HCT116 (cell line): ENCODE measurements at places on chromosomes 2 and 18.
A peak's percentile ranks its signal among the peaks of the same experiment; 100 is the strongest.

- H3K27ac ChIP-seq = no peak overlapping the region
- H3K4me3 ChIP-seq = no peak overlapping the region
- H3K27me3 ChIP-seq = no peaks in the 10 kb centered on the region
- DNase-seq = no peak
- H3K36me3 ChIP-seq = no peaks in the 10 kb centered on the region
Measured at GRCh38 chr18:42187611-42188380, 232.8 kb downstream of the PIK3C3 start.

- no peaks in the 10 kb centered on the region for H3K36me3 ChIP-seq
- no peak for DNase-seq
- H3K4me3 ChIP-seq = no peak overlapping the region
- no peaks in the 10 kb centered on the region for H3K4me1 ChIP-seq
- H3K27ac ChIP-seq = no peak overlapping the region
Measured at GRCh38 chr18:24926649-24927048, 425.3 kb downstream of the ZNF521 start.

- no peak overlapping the region for H3K4me3 ChIP-seq
- H3K4me1 ChIP-seq = peaks cover 18% of the 10 kb centered on the region
- H3K27me3 ChIP-seq = peaks cover 23% of the 10 kb centered on the region; the same call in 1 of the 2 replicates
- H3K27ac ChIP-seq = no peak overlapping the region; the same call in 1 of the 2 replicates
- peak; percentile 22 for DNase-seq
- H3K36me3 ChIP-seq = no peaks in the 10 kb centered on the region
Measured at GRCh38 chr18:48902023-48902855, 48.5 kb downstream of the SMAD7 start.

DNA sequence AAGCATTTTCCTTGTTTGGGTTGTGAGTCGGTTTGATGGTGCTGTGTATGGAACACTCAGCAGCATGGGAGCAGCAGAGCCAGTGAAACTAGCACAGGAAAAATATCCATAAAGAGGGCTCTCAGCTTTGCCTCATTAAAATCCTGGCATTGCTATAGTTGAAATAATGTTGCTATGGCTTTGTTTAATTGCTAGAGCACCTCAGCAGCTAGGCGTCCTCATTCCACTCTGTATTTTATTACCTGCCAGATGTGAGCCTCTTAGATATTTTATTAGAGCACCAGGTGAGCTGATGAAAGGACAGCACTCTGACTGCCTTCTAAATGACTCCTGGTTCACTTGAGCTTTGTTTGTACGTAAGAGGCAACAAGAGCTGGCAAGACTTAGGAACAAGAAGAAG lies 232.4 kb downstream of the MTX2 start:
- H3K4me3 ChIP-seq = no peak overlapping the region
- no peaks in the 10 kb centered on the region for H3K4me1 ChIP-seq
- no peak overlapping the region for H3K27ac ChIP-seq
- no peaks in the 10 kb centered on the region for H3K36me3 ChIP-seq

- no peaks in the 10 kb centered on the region for H3K36me3 ChIP-seq
- no peaks in the 10 kb centered on the region for H3K4me1 ChIP-seq
- no peak overlapping the region for H3K27ac ChIP-seq
- no peaks in the 10 kb centered on the region for H3K27me3 ChIP-seq
- DNase-seq = no peak
Measured at GRCh38 chr2:150653351-150653750, 165.9 kb upstream of the RND3 start.

DNA sequence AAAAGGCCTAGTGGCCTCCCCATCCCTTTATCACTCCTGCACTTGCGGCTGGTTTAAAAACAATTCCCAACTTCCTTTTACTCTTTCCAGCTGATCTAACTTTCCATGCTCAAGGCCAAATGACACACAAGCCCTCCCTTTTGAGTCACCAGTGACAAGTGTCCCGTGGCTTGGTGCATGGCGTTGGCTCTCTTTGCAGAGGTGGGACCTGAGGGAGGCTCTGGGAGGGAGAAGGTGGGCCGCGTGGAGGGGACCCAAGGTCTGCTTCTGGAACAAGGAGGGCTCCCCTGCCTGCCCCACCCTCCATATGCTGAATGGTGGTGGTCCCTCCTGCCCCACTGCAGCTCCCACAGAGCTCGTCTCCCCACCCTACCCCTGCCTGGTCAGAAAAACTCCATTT lies 30.8 kb upstream of the HPCAL1 start:
- H3K4me1 ChIP-seq = peaks cover 10% of the 10 kb centered on the region; the same call in 1 of the 2 replicates
- no peaks in the 10 kb centered on the region for H3K27me3 ChIP-seq
- no peak overlapping the region for H3K27ac ChIP-seq
- no peaks in the 10 kb centered on the region for H3K36me3 ChIP-seq
- H3K4me3 ChIP-seq = no peak overlapping the region

DNA sequence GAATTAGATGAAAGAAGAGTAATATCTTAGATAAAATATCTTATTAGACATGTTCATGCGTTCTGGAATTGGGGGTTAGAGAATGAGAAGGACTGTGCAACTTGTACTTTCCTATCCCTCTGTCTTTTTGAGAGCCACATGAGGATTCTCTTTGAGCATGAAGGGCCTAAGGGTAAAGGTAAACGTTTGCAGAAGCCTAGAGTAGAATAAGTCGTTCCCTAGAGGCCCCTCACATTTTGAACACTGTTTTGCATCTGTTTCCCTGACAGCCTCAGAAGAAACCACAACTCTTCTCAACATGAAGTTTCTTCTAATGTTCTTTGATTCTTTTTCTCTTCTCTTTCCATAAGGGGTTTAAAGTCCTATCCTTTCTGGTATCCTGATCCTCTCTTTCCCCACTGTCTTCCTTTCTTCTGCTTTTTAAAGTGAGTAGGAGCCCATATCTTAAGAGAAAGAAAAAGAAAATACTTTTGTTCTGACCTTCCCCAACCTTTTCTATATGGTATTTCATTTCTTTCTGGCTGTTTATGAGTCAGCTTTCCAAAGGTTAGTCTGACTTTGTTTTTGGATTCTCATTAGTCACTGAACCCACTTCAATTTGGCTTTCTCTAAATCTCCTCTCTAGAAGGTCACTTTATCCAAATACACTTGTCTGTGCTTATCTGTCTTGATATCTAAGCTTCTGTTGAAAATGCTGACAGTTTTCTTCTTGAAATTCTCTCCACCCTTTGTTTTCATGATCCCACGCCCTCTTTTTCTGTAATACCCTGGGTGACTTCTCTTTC lies 34.8 kb downstream of the PPP1R1C start:
- H3K27me3 ChIP-seq = no peaks in the 10 kb centered on the region
- peaks cover 6% of the 10 kb centered on the region; the same call in 1 of the 2 replicates for H3K36me3 ChIP-seq
- no peak for DNase-seq
- H3K4me3 ChIP-seq = no peak overlapping the region
- H3K4me1 ChIP-seq = peaks cover 4% of the 10 kb centered on the region; the same call in 1 of the 2 replicates

- DNase-seq = no peak
- no peak overlapping the region for H3K27ac ChIP-seq
- H3K27me3 ChIP-seq = peaks cover 26% of the 10 kb centered on the region; the same call in 1 of the 2 replicates
Measured at GRCh38 chr2:129748250-129748649, 231.2 kb upstream of the RAB6C start.

DNA sequence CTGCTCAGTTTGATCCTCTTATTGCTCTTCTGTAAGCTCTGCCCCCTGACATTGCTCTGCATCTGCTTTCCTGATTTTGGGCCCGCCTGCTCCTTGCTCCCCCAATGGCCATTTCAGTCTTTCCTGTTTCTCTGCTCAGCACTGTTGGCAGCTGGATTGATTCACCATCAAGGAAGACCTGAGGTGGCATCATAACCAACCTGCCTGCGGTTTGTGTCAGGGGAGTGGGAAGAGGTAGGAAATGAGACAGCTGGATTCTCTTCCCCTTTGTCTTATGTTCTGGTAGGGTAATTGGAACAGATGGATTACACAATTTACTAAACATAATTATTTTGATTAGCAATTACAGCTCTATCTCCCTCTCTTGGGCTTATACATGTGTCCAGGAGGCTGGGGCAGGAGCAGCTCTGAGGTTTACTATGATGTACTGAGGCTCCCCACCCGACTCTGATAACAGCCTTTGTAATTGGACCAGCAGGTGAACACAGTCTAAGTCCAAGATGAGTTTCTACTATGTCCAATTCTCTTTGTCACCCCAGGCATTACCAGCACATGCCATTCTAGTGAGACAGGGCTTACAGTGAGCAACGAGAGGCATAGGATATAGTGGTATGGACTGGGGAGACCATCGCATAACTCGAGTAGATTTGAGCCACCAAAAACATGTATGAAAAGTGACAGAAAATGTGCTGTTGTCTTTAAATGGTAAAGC lies 151.8 kb upstream of the MMADHC start:
- H3K27ac ChIP-seq = no peak overlapping the region
- no peaks in the 10 kb centered on the region; the same call in 1 of the 2 replicates for H3K4me1 ChIP-seq
- no peak for DNase-seq
- H3K27me3 ChIP-seq = no peaks in the 10 kb centered on the region

GRCh38 chr2:47607005-47607679 lies 175.8 kb upstream of the MSH6 start:
- H3K27ac ChIP-seq = no peak overlapping the region
- H3K4me1 ChIP-seq = no peaks in the 10 kb centered on the region
- no peak for DNase-seq

DNA sequence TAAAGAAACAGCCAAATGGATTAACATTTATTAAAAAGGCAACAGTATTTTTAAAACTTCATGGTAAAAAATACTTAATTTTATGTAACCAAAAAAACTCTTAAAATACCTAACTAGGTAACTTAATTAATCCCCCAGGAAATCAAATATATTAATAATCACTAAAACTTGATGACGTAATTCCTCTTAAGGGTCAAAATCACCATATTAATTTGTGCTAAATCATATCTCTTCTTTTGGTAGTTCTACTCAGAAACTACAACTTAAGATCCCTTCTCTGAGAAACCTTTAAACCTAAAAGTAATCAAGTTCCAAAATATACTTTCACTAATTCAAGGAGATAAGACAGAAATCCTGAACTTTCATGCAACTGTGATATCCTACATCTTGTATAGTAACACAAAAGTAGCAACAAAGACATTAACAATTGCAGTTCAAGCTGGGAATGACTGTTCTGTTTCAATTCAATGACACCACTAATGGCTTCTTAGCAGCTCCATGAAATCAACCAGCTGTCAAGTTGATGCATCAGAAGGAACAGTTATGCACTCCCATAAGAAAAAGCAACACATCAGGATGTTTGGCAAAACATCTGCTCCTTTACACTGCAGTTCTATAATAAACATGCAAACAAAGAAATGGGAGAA lies 4.0 kb downstream of the BAZ2B start:
- peaks cover 19% of the 10 kb centered on the region for H3K4me1 ChIP-seq
- H3K27ac ChIP-seq = no peak overlapping the region
- H3K27me3 ChIP-seq = no peaks in the 10 kb centered on the region
- no peaks in the 10 kb centered on the region for H3K36me3 ChIP-seq
- no peak for DNase-seq

GRCh38 chr18:3054780-3055179 lies 41.8 kb upstream of the LPIN2 start:
- peaks cover 13% of the 10 kb centered on the region for H3K4me1 ChIP-seq
- H3K4me3 ChIP-seq = no peak overlapping the region
- H3K27me3 ChIP-seq = no peaks in the 10 kb centered on the region
- H3K27ac ChIP-seq = no peak overlapping the region
- DNase-seq = no peak

DNA sequence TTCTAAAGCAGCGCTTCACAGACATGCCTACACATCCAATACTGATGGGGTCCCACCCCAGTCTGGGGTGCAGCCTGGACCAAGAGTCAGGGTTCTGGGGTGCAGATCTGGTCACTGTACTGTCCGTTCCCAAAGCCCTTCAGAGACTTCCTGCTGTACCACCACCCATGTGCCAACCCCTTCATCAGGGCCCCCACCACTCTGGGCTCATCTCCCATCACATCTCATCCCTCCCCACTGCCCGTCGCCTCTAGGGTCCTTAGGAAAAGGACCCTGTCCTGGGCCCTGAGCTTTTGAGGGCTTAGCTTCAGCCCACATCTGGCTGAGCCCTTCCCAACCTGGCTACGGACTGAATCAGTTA lies 37.9 kb upstream of the ID2 start:
- peaks cover 2% of the 10 kb centered on the region; the same call in 1 of the 2 replicates for H3K4me1 ChIP-seq
- no peak overlapping the region for H3K27ac ChIP-seq
- DNase-seq = no peak
- H3K4me3 ChIP-seq = no peak overlapping the region
- H3K27me3 ChIP-seq = no peaks in the 10 kb centered on the region

DNA sequence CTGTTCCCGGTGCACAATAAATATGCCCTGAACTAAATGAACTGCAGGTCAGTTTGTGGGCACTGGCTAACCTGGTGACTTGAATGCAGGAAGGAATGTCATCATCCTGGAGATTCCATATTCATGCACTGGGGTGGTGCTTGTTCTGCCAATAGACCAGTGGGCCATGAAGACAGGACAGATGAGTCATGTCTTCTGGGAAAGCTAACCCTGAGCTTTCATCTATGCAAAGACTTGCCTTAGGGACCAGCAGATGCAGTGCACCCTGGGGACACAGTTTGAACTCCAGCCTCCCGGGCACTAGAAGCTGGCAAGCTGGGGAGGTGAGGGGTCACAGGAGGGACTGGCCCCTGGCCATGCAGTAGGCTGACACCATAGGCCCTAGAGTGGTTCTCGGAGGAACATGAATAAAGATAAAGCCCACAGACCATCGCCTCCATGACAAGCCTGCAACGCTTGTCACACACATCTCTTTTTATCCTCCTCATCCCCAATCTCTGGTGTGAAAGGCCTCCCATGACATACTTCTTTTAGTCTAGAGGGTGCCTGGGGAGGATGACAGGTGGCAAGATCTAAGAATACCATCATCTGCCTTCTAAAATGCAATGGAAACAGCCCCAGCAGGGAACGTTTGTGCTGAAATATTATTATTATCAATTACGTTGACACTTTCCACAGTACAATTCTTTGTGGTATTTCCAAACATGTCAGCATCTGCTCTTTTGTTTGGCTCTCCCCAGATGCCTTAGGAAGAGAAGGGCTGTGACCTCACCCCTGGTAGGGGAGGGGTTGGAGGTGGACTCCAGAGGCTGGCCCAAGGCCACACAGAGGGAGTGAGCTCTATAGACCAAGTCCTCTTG lies 267.4 kb upstream of the RAB6C start:
- peaks cover 43% of the 10 kb centered on the region for H3K27me3 ChIP-seq
- no peak overlapping the region for H3K4me3 ChIP-seq
- no peak for DNase-seq
- H3K36me3 ChIP-seq = no peaks in the 10 kb centered on the region
- no peak overlapping the region for H3K27ac ChIP-seq

DNA sequence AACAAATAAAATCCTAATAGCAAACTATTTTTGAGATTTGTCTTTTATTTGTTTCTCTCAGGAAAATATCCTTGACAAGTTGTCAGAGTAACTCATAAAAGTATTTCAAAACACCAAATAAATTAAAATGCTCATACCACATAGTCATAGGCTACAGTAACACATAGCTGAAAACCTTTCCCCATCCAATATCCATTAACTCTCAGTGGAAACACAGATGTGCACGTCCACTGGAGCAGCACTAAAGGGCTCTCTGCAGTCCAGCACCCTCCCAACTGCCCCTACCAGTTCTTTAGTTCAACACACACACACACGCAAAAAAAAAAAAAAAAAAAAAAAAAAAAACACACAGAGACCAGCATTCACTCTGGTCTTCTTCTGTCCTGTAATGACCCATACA lies 879 bp upstream of the XDH start:
- H3K36me3 ChIP-seq = no peaks in the 10 kb centered on the region
- no peak overlapping the region for H3K4me3 ChIP-seq
- no peaks in the 10 kb centered on the region for H3K4me1 ChIP-seq
